Fibroblast of skin of back (primary cell): ENCODE measurements at places on chromosomes 11 and 22.

DNA sequence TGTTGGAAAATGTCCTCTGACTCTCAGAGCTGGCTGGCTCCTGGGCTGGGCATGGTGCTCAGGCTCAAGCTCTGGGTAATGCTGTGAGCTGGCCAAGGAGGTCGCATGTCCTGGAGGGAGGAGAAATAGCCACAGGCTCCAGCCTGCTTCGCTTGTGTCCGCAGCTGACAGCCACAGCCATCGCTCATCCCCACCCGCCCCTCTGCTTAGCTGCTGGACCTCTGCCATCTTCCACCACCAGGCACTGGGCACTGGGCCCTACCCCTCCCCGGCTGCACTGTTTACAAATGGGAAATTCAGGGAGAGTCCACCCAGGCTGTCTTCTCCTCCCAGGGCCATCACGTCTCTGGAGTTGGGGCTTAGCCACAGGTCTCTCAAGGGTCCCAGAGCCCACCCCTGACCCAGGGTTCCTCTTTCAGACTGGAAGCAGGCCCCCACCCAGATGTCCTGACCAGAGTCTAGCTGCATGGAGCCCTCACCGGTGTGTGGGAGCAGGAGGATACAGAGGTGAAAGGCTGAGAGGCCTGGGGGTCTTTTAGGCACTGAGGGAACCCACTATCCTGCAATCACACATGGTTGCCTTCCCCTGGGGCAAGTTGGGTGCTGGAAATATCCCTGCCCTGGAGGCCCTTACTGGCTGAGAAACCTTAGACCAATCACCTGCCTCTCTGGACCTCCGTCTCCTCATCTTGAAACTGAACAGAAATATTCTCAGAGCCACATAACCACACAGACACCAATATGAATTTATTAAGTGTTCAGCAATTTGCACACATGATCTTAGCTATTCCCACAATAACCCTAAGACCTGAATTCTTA is 62.7 kb downstream of the CD82 start:
- DNase-seq: peak; percentile 41

DNA sequence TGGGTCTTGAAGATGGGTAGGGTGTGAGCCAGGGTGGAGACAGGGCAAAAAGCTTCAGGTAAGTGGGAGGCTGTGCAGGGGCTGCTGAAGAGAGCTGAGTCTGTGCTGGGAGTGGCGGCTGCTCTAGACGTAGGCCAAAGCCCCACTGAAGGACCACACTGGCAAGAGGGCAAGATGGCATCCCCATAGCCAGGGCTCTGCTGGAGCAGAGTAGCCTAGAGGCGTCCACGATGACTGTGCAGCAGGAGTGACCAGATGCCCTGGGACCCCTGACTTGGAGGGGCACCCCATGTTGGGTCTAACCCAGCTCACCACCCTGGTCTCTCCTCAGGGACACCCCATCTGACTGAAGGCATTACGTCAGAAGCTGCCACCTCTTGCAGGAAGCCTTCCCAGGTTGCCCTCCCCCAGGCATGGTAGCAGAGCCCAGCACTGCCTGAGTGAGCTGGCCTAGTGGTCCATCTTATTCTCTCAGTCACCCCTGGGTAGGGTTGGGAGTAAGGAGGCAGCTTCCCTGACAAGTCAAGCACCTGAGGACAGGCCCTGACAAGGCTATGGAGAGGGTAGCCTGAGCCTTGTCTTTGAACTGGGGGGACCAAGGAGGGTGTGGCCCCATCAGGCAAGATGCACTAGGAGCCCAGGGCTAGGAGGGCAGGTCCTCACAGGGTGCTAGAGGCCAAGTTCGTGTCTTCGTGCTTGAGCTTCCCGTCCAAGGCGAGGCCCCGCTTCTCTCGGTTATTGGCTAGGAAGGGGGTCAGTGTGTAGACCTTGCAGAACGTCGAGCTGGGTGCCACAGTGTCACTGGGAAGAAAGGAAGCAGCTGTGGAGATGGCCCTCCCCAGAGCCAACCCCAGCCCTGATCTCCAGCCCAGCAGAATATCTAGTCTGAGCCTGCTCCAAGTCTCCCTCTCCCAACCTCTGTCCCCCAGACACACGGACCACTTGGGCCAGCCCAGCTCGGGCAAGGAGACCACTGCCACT is 33.1 kb downstream of the TPBGL start:
- no peak for DNase-seq

DNA sequence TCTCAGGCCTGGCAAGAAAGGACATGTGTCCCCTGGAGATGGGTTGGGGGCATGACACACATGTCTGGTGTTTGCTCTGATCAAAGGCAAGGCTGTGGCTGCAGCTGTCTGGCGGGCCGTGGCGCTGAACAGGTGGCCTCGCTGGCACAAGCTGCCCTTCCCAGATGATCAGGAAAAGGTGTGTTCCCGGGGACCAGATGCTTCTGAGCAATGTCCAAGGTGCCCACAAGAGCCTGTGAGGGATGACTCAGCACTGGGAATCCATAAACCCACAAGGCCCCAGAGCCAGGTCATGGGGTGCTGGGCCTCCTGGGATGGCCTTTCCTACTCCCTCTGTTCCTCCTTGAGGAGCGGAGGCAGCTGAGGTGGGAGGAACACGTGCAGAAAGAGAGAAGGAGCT is 9.7 kb upstream of the LRP5 start:
- no peak for DNase-seq

- no peak for DNase-seq
Measured at GRCh38 chr22:50622723-50623327, 5.1 kb downstream of the ARSA start.

DNA sequence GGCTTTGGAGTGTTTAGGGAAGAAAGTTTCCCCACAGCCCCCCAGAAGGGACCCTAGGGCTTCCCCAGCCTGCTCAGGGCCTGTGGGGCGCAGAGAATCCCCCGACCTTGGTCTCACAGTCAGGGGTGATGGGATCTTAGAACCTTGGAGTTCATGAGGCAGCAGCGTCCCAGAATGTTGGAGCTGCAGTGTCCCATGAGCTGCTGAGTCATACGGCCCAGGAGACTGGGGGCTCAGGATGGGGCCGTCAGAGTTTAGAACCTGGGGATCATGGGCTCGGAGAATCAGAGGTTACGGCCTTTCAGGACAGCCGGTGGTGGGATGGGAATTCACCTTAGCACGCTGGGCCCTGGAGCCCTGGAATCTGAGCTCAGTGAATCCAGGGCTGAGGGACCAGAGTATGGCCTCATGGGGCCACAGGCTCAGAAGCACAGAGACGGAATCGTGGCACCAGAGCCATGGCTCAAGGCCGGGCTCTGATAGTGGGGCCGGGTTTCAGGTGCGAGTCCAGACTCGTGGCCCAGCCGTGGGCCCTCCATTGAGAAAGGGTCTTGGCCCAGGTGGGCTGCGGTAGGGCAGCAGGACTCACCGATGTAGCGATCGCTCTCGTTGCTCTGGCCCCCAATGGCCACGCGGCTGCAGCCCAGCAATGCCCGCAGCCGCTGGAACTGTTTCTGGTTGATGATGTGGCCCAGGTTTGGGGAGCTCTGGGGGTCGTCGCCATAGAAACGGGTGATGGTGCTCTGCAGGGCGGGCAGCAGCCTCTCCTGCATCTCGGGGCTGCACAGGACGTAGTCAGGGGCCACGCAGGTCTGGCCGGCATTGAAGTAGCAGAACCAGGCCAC is 9.5 kb downstream of the ALDH3B2 start:
- DNase-seq: no peak

DNA sequence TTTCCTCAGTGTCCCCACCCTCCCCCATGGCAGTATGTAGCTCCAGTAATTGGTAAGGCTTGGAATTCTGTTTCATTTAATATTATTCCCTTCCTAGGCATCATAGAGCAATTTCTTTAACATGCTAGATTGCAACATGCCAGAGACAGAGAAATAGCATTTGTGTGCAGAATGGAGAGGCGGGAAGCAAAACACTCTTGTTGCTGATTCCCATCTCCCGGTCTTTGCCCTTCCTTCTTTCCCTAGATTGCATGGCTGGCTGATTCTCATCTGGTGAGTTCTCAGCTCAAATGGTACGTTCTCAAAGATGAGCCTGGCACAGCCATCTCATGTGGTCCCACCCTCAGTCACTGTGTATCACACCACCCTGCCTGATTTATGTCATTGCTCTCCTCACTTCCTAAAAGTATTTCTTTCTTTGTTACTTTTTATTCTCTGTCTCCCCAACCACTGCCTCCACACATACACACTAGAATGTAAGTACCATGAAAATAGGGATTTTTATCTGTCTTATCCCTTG is 66.9 kb downstream of the ARFGAP2 start:
- no peak for DNase-seq

- DNase-seq: peak; percentile 80
Measured at GRCh38 chr11:8015753-8016239, 28.7 kb downstream of the EIF3F start.

- DNase-seq: no peak
Measured at GRCh38 chr11:61505640-61506155, 2.9 kb upstream of the LRRC10B start.

GRCh38 chr11:13875643-13876042 is 86.9 kb upstream of the SPON1 start:
- no peak for DNase-seq

- DNase-seq: peak; percentile 90
Measured at GRCh38 chr11:86515297-86516094, 140.8 kb downstream of the CCDC81 start.

- DNase-seq: no peak
Measured at GRCh38 chr11:123822599-123822998, 16.4 kb upstream of the OR6M1 start.

GRCh38 chr22:21569459-21570170 is 2.1 kb downstream of the UBE2L3 start:
- DNase-seq: no peak

GRCh38 chr22:40612291-40612751 is 24.2 kb downstream of the MRTFA start:
- DNase-seq: no peak
